ENCODE measurements at places on chromosomes 7 and 10.
A peak's percentile ranks its signal among the peaks of the same experiment; 100 is the strongest.

DNA sequence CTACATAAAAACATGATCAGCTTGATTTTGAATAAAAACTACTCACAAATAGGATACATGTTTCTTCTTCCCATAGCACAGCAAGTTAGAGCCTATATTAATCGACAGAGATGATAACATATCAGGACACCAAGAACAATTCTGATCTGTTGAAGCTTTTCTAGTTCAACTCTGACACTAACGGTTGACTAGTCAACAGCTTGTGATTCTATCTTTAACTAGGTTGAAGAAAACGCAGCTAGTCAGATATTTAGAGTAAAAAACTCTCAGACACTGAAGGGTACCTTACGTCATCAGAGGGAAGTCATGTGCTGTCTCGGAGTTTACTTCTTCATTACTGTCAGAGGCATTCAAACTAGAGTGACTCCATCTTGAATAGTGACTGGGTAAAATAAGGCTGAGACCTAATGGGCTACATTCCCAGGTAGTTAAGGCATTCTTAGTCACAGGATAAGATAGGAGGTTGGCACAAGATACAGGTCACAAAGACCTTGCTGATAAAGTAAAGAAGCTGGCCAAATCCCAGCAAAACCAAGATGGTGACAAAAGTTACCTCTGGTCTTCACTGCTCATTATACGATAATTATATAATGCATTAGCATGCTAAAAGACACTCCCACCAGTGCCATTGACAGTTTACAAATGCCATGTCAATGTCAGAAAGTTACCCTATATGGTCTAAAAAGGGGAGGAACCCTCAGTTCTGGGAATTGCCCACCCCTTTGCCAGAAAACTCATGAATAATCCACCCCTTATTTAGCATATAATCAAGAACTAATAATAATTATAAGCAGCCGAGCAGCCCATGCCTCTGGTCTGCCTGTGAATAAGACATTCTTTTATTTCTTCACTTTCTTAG lies 21.3 kb downstream of the CCDC71L start:
- DNase-seq = no peak

GRCh38 chr7:81433206-81433605 lies 336.6 kb downstream of the HGF start:
- DNase-seq = no peak

DNA sequence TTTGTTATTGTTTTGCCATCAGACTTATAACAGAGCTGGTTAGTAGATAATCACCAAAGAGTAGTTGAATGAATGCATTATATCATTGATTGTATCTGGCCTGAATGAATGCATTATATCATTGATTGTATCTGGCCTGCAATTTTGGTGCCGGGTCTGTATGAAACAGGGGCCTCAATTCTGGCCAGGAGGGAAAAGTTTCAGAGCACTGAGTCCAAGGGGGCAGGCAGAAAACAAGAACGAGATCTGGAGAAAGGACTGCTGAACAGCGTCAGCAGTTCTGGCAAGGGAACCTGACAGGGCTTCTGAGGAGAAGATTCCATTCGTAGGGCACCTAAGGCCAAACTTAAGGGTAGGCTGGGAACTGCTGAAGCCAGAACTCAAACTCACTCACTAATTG lies 128.0 kb downstream of the SEMA3C start:
- no peak for DNase-seq

DNA sequence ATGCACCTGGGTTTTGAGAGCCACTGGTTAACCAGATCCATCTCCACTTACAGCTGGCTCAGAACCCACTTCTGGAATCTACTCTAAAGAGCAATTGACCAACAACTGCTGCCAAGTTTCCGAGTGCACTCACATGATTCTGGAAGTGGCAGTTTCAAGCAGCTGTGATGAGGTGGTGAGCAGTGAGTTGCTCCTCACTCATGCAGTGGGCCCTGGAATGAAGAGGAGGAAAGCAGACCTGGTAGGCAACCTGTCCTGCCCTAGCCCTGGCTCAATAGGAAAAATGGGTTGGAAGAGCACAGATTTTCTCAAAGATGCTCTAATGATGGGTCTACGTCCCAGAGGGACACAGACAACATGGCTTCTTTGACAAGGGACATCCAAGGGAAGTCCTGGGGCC lies 70.7 kb upstream of the NPY start:
- no peak for DNase-seq

DNA sequence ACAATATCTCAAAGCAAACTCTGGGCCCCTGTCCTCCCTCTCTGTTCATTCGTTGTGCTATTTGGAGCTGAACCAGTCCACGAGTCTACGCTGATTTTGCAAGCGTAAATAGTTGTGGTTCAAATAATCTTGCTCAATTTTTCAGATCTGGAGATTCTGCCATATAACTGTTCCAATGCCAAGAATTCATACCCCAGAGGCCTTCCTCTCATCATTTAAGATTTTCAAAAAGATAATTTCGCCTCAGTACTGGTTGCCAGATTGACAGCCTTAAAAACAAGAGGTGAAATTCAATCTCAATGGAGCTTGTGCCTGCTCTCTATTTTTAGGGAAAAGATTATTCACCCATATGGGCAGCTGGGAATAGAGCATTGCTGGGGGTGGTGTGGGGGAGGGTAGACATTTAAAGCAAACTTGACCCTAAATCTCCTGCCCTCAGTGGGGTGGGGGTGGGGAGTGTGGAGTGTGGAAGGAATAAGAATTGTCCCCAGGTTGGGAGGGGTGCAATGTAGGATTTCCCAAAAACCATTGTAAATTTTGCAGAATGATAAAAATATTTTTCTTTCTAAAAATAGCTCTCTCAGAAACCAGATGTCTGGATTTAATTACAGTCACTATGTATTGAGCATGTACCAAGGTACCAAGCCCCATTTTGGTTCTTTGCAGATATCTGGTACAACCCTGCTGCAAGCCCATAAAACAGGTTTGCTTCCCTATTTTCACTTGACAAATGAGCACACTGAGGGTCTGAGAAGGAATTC lies 104.7 kb upstream of the EEPD1 start:
- DNase-seq = peak; percentile 62

DNA sequence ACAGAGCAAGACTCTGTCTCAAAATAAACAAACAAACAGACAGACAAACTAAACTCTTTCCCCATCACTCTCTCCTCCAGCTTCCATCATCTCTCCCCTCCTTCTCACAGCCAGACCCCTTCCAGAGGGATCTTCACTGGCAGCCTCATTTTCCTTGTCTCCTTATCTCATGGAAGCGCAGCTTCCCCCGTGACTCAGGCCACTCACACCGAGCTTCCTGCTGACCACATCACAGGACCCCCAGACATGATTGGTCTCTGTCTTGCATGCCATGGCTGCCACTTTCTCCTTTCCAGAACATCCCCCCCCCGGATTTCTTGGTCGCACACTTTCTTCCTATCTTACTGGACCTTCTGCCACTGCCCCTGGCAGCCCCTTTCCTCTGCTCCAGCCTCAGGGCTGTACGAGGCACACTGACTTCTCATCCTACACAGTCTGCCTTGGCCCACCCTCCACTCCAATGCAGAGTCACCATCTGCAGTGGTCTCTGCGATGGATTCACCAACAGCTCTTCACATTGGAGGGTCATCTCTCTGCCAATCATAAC lies 4.9 kb upstream of the INSIG1 start:
- DNase-seq = no peak

- DNase-seq = no peak
These were observed 51.9 kb downstream of the SLC29A4 start for GRCh38 chr7:5334671-5335070.

GRCh38 chr10:86346799-86347665 lies 19.6 kb downstream of the GRID1 start:
- DNase-seq = no peak

GRCh38 chr10:12803776-12804175 lies 197.7 kb downstream of the CCDC3 start:
- DNase-seq = no peak

GRCh38 chr10:24118246-24118645 lies 90.7 kb upstream of the KIAA1217 start:
- DNase-seq = no peak

- no peak for DNase-seq
These were observed 341 bp downstream of the GOT1 start for GRCh38 chr10:99430116-99430450.

DNA sequence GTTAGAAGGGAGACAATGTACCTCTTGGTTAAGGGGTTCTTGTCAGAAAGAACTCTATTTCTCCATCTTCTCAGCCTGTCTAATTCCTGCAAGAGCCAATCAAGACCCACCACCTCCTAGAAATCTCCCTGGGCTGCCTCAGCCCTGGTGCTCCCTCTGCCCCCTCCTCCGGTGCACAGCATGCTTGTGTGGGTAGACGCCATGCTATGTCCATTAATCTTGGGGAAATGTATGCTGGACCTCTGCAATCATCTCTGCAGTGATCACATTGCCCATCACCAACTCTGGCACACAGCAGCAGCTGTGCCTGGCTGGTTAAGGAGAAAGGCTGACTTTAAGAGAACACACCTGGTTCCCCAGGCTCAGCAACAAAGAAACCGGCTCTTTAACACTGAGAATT lies 37.3 kb downstream of the SH3PXD2A start:
- DNase-seq = no peak

GRCh38 chr7:52079726-52080125 lies 763.1 kb upstream of the COBL start:
- no peak for DNase-seq

- DNase-seq = no peak
These were observed 28.7 kb downstream of the IKZF1 start for GRCh38 chr7:50333221-50333651.

DNA sequence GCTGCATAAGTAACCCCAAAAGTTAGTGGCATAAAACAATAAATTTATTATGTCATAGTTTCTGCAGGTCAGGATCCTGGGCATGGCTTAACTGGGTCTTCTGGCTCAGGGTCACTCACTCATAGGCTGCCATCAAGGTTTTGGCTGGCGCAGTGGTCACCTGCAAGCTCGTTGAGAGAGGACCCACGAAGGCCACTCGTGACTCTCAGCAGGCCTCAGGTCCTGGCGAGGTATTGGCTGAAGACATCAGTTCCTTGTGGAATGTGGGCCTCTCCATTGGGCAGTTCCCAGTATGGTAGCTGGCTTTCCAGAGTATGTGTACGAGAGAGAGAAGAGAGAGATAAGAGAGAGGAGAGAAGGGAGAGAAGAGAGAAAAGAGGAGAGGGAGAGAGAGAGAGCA lies 138.3 kb upstream of the KLF14 start:
- DNase-seq = no peak

- DNase-seq = no peak
These were observed 8.8 kb downstream of the CCSER2 start for GRCh38 chr10:84337199-84337598.

DNA sequence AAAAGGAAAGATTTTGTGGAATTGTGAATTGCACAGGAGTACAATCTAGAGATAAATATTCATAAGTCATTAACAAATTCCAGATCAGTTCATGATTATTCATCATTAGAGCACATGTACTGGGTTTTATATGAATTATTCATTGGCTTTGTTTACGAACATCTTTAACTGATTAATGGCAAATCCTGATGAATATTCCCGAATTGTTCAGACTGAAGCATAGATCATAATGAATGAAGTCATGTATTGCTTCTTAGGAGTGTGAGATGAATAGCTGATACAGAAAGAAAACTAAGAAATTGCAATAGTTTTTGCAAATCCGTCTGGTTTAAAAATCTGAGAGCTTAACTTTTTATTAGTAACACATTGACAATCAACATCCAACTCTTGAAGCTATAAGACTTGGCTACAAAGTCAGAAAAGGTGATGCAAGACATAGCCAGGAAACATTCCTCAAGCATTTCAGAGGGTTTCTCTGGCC lies 183.6 kb upstream of the DGKB start:
- DNase-seq = no peak

- DNase-seq = peak; percentile 17
These were observed 28.7 kb downstream of the GHRHR start for GRCh38 chr7:30992414-30992813.

DNA sequence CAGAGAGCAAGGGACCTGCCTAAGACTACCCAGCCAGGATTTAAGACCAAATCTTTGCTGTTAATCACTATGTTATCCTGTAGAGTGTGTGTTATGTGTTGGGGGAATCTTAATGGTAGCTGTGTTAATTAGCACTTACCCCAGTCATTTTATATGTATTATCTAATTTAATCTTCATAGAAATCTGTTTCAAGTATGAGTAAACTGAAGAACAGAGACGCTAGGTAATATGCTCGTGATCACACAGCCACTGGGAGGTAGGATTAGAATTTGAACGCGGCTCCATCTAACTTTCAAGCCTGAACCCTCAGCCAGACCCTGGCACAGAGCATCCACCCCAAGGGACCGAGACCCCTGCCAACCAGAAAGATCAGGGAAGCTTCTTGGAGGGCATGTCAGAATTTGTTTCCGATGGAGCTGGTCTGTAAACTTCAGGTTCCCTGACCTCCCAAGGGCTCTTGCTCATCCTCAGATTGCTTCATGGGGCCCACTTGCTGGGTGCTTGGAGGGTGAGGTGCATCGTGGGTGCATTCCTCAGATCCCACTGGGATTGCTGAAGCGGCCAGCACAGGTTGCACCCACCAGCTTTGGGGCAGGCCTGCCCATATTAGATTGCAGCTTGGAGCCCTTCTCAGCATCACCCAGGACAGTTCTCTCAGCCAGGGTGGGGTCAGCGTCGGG lies 105.0 kb downstream of the ZMIZ1 start:
- DNase-seq = no peak

- no peak for DNase-seq
These were observed 12.4 kb downstream of the CAMK2B start for GRCh38 chr7:44313016-44313415.

- DNase-seq = no peak
These were observed 27.8 kb downstream of the UNC5B start for GRCh38 chr10:71239946-71240795.

GRCh38 chr10:75297021-75297599 lies 61.4 kb upstream of the COMTD1 start:
- no peak for DNase-seq

DNA sequence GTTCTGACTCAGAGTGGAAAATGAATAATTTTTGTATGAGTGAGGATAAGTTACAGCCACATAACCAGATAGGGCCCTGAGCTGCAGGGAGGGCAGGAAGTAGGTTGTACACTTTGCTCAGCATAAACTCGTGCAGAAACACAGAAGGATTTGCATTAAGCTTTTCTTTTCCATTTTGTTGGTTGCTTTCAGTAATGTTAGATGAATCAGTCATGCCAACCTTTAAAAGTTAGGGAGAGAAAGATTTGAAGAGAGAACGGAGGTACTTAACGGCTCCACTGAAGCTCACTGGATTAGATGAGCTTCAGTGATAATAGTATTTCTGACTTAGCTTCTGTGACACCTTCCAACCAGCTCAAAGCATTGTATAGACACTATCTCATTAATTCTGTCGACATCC lies 348.1 kb downstream of the GATA3 start:
- DNase-seq = no peak

DNA sequence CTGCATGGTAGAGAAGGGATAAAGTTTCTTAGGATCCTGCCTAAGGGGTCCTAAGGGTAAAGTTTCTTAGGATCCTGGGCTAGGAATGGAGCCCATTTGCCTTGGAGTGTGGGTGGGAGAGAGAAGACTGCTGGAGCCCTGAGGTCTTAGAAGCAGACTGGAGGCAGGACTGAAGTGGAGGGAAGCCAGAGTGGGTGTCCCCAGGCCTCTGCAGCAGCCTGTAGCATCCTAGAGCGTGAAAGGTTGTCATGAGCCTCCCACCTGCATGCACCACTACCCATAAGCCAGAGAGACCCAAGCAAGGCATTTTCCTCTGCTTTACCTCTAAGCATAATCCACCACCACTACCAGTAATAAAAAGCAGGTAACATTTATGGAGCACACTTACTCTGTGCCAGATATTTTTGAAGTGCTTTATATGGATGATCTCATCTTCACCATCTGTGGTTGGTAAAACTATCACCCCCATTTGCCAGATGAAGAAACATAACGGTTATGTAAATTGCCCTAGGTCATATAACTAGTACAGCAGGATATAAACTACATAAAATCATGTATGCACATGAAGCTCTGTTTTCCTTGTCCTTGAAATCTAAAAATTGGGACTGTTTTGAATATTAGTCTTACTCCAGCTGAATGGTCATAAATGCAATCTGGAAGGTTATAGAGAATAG lies 103.5 kb upstream of the CCDC6 start:
- no peak for DNase-seq
